ENCODE measurements at places on chromosomes 7 and 10. TPM values are rescaled to one million over a fixed set of nuclear protein-coding genes. Genes with fewer than 3 reads are reported as not detected.

AEBP1 gene
- 165 TPM for total RNA-seq

SLC16A9 gene
- total RNA-seq = 1.2 TPM

SRGN gene
- total RNA-seq = 28.6 TPM

GOLGA7B gene
- total RNA-seq = not detected

FLNC gene
- 286 TPM for total RNA-seq

C7orf57 gene
- total RNA-seq = not detected

SAMD9 gene
- total RNA-seq = 11.5 TPM

C1GALT1 gene
- 52.0 TPM for total RNA-seq

PPP2R2D gene
- total RNA-seq = 29.3 TPM

NOD1 gene
- total RNA-seq = 3.5 TPM

RARRES2 gene
- 3.3 TPM for total RNA-seq

IKZF1 gene
- not detected for total RNA-seq

SIRT1 gene
- 22.4 TPM for total RNA-seq

PNLIPRP2 gene
- total RNA-seq = not detected

CRHR2 gene
- not detected for total RNA-seq

ZNF746 gene
- total RNA-seq = 19.7 TPM

PON1 gene
- total RNA-seq = not detected

AP4M1 gene
- total RNA-seq = 22.5 TPM

TMEM273 gene
- not detected for total RNA-seq

NEUROG3 gene
- total RNA-seq = not detected

NME8 gene
- total RNA-seq = not detected

FAM200A gene
- 6.9 TPM for total RNA-seq

SORCS1 gene
- not detected for total RNA-seq

NOS3 gene
- 3.3 TPM for total RNA-seq

CPA2 gene
- total RNA-seq = not detected

CTAGE8 gene
- total RNA-seq = 0.44 TPM

GJC3 gene
- not detected for total RNA-seq

MRC1 gene
- 0.12 TPM for total RNA-seq

PNLIP gene
- total RNA-seq = not detected

MYOZ1 gene
- not detected for total RNA-seq

LRRC17 gene
- 37.5 TPM for total RNA-seq

CPA1 gene
- total RNA-seq = not detected

KCNIP2 gene
- total RNA-seq = 0.62 TPM

PHKG1 gene
- total RNA-seq = 0.66 TPM

TLL2 gene
- 0.12 TPM for total RNA-seq

AMPH gene
- total RNA-seq = 1.5 TPM

DYDC1 gene
- not detected for total RNA-seq

EPDR1 gene
- 12.8 TPM for total RNA-seq

RAPGEF5 gene
- total RNA-seq = 0.75 TPM

Measured in uterine smooth muscle cell (primary cell).